ENCODE measurements at places on chromosomes 3 and 15.

GRCh38 chr15:39795486-39795885 is 12.8 kb upstream of the FSIP1 start:
- no peak overlapping the region for H3K4me3 ChIP-seq
- H3K4me1 ChIP-seq, result no peaks in the 10 kb centered on the region
- H3K36me3 ChIP-seq, result no peaks in the 10 kb centered on the region
- no peak overlapping the region for H3K27ac ChIP-seq

DNA sequence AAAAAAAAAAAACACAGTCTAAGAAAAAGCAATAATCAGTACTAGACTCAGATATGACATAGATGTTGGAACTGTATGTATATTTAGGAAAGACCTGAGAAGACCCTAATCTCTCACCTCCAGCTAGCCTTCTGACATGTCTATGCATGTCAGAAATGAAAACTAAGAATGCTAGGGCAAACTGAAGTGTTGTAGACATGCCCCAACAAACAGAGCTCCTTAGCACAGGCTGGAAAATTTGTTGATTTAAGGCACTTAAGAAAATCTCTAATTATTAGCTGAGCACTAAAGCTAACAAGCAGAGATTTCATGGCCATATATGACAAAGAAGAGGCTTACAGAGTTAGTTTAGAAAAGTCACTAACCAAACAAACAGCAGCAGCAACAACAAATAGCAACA is 45.5 kb upstream of the PRSS50 start:
- no peak overlapping the region for H3K27ac ChIP-seq
- no peaks in the 10 kb centered on the region for H3K36me3 ChIP-seq
- no peaks in the 10 kb centered on the region for H3K4me1 ChIP-seq
- no peak for DNase-seq

GRCh38 chr3:111128884-111129283 is 57.3 kb downstream of the NECTIN3 start:
- no peak overlapping the region for H3K4me3 ChIP-seq
- peaks cover 8% of the 10 kb centered on the region for H3K36me3 ChIP-seq
- no peaks in the 10 kb centered on the region for H3K4me1 ChIP-seq
- DNase-seq, result no peak
- no peaks in the 10 kb centered on the region for H3K27me3 ChIP-seq
- peak overlapping the region; percentile 21 for H3K27ac ChIP-seq

DNA sequence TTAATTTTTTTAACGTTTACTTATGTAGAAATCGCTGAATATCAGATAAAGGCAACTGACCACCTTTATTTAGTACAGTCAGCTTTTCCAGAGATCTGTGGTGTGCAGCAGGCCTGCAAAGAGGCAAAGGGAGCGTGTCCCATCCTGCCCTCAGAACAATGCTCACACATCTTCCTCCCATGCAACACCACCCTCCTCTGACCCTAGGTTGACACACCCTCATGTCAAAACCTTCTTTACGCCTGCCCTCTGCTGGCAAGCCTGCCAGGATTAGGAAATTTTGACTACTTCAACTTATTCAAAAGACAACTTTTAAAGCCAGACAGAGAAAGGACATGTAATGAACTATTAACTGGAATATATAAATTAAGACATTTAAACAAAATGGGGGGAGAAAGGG is 513.7 kb downstream of the FOXP1 start:
- no peak overlapping the region for H3K27ac ChIP-seq
